ENCODE measurements at places on chromosomes 4 and X. TPM values are rescaled to one million over a fixed set of nuclear protein-coding genes. Genes with fewer than 3 reads are reported as not detected.

The BMP3 gene
- total RNA-seq, result not detected

The UNC5C gene
- total RNA-seq, result 9.1 TPM

- no peak for DNase-seq
Measured at GRCh38 chr4:74544655-74545361, 99.9 kb downstream of the AREG start.

DNA sequence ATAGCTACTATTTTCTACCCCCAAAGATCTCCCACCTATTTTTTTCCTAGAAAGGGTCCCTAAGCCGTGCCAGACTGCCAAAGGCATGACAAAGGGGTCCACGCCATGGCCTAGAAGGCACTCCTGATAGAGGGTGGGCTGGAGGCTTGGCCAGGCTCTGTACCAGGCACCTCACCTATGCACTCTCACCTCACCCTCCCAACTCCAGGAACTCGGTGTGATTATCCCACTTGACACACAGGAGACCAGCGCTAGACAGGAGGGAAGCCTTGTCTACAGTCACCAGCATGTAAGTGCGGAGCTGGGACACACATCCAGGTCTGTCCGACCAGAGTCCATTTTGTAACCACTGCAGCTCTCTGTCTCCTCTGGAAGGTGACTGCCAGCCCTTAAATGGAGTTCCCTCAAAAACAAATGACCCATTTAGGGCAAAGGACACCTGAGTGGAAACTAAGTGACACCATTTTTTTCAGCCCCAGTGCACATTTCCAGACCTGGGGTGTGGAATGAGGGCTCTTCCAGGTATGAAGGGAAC is 106.4 kb downstream of the RTL5 start:
- DNase-seq, result no peak

- peak; percentile 64 for DNase-seq
Measured at GRCh38 chr4:118981839-118982381, 93.3 kb downstream of the SYNPO2 start.

GRCh38 chr4:58962424-58962823 is 1852.2 kb upstream of the IGFBP7 start:
- DNase-seq, result no peak

Measured in H4 (cell line).